ENCODE measurements at places on chromosomes 2 and 18.
A peak's percentile ranks its signal among the peaks of the same experiment; 100 is the strongest.

DNA sequence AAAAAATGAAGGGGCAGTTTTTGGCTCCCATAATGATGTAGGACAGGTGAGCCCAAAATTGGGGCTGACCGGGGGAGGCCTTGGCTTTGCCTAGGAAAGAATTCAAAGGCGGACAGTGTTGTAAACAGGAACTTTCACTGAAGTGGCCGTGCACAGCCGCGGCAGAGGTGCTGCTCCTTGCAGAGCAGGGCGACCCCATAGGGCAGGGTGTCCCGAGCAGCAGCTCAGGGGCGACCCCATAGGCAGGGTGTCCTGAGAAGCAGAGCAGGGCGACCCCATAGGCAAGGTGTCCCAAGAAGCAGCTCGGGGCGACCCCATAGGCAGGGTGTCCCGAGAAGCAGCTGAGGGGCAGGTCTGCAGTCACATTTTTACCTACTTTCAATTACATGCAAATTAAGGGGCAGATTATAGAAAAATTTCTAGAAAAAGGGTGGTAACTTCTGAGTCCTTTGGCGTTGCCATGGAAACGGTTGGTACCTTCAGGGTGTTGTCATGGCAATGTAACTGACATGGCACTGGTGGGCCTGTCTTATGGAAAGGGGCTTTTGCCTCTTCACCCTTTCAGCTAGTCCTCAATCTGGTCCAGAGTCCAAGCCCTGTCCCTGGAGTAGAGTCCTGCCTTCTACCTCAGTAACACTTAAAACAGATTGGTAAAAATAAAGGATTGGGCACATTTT lies 134.5 kb downstream of the FBXO15 start:
- DNase-seq = no peak

DNA sequence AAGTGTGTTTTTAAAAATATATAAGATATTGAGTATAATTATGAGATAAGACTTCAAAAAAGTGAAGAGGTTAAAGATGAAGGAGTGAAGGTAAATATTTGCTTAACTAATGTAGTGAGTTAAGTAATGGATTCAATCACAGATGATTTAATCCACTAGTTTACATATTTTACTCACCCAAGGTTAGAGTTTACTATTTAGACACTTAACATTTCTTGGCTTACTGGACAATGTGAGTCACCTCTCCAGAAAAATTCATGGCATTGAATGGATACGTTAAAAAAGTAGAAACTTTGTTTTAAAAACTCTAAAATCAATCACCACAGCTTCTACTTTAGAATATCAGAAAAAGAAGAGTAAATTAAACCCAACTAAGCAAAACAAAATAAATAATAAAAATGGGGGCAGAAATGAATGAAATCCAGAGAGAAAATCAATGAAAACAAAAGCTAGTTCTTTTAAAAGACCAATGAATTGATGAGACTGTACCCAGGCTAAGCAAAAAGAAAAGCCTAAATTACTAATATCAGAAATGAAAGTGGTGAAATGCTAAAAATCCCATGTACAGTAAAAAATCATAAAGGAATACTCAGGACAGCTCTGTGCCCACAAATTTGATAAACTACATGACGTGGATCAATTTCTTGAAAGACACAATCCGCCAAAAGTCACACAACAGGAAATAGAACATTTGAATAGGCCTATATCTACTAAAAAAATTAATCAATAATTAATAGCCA lies 1.9 kb upstream of the HMSD start:
- no peak for DNase-seq

DNA sequence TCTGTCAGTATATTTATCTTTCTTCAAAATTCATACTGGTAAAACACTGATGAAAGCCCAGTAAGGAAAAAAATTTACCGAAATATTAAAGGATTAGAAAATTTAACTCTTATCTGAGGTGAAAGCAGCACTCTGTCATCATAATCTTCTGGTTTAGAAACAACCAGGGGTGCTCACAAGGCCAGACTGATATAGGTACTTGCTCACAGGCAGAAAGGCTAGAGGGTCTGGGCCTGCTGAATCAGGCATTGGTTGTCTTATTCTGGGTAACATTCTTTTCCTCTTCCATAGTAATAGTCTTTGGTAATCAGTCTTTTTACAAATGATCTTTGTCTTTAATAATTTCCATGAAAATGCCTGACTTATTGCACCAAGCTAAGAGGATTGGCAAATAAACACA lies 221.4 kb upstream of the TFPI start:
- no peak for DNase-seq

DNA sequence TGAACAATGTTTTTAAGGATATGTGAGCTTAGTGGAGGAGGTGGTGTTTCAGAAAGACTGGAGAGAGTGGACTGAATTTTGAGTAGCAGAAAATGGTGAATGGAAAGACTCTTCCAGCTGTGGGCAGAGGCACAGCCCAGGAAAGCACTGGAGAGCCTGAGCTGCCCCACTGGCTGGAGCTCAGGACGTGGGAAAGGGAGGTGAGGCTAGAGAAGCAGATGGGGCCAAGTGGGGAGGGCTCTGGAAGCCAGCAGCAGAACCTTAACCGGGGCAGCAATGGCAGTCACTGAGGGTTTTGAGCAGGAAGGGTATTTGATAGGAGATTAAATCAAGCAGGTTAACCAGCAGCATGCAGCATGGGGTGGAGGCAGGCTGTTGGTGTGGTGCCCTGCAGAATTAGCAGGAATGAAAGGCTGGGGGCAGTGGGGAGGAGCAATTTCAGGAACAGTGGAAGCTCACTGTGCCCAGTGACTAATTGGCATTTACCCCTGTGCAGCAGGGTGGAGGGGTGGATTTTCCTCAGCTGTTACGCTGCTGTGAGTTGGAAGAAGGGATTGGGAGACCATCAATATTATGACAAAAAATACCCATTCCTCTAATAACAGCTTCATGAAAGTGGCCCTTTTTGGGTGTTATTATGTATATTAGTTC lies 136.2 kb downstream of the CERS6 start:
- no peak for DNase-seq

DNA sequence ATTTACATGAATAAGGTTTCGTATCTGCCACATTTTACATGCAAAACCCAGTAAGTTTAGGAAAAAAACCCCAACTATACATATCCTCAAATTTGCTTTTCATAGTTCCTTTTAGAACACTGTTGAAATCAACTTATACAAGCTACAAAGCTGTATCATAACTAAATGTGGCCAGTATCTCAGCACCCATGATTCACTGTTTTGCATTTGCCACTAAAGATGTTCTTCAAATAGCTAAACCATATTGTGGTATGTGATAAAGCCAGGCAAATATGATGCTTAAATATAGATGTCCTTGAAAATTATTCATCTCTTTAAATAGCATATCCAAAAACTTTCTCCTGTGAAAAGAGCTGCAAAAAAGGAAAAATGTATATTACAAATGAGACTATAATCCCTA lies 29.9 kb downstream of the ROCK2 start:
- DNase-seq = no peak

DNA sequence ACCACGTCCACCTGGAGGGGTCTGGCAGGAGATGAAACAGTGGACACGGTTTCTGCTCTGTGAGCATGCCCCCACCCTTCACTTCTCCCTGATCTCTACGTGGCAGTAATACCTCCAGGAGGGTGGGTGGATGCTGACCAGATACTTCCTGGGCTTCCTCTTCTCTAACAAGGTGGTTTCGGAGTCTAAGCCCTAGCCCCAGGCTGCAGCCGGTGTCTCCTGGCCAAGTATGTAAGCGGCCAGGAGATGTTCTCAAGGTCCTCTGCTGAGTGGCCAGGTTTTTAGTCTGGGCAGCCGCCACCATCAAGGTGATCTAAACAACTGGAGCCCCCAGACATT lies 101.8 kb upstream of the ASB18 start:
- no peak for DNase-seq

DNA sequence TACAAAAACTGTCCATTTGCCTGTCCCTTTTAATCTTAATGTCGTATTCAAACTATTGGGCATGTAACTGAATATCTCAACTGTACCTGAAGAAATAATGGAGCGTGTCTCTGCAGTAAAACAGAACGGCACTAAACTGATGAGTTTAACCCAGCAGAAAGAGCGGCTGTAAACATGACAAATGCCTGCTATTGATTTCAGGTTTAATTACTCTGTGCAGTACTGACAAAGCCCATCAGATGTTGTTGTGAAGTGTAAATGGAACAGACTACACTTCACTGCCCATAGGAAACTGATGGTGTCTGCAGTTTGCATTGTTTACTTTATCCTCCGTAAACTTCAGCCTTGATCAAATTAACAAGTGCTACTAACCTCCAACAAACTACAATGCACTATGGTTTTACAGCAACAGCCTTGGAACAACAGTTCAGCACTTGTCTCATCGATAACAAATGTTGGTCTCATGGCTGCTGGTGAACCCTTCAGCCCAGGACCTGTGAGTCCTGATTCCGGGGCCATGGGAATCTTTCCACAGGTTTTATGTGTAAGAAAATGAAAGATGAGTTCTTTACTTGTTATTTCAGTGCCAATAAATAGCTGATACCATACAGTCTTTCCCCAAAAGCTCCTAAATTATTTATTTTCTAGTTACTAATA lies 316.5 kb downstream of the CCDC178 start:
- no peak for DNase-seq

GRCh38 chr2:55490554-55490953 lies 29.0 kb upstream of the CFAP36 start:
- DNase-seq = peak; percentile 23

DNA sequence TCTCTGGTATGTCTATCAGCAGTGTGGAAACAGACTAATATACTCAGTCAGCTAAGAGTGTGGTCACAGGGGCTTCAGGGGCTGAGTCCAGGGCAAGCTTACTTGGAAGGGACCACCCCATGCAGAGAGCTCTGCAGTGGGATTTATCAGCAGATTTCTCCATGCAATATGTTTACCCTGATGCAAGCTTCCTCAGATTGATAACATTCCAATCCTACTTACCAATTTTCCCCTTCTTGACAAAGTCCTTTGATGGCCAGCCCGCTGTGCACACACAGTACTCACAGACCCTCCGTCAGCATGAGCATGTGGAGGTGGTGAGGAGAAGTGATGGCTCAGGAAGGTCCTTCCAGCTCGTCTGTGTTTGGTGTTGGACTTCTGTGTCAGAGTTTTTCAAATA lies 51.8 kb downstream of the SH3RF3 start:
- DNase-seq = no peak

DNA sequence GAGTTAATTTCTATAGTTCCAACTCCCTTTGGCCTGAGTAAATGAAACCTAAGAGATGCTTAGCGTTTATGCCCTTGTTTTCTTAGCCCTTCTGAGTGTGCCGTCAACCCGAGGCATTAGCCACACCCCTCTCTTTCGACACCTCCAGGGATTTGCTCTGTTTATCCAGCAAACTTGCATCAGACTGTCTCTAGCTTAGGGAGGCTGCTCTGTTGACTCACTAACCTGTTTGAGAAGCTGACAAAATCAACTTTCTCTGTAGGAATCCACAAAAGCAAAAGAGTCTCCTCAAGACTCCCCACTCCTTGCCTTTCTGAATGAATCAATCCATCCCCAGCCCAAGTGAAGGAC lies 317.6 kb downstream of the TNS1 start:
- DNase-seq = peak; percentile 36

DNA sequence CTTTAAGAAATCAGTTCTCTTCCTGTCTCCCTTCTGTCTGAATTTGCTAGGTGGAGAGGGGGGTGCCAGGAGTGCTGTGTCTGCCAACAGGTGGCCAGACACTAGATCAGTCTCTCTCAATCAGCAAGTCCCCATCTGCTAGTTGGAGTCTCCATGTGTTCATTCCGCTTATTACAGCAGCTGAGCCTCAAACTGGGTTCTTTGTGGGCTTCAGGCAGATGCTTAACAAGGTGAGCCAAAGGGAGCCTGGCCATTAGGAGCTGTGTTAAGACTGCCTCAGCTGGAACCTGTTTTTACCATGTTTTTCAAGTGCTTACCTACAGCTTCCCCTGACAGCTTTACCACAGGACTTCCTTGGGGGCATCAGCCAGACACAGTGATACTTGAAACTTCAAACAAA lies 401.9 kb downstream of the LRP1B start:
- no peak for DNase-seq

DNA sequence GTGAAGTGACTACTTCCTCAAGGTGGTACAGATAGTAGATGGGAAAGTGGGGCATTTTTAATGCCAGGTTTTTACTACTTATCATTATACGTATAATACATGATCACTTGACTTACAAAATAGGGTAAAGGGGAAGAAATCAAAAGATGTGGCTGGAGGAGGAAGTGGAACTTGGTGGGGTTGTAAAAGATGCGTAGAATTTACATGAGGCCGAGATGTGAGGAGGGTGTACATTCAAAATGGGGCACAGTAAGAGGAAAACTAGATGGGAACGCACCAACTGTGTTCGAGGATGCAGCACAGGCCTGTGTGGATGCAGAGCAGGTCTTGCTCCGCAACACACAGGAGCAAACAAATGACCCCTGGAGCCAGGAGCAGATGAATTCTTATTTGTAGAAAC lies 403.3 kb downstream of the TXNL1 start:
- DNase-seq = no peak

DNA sequence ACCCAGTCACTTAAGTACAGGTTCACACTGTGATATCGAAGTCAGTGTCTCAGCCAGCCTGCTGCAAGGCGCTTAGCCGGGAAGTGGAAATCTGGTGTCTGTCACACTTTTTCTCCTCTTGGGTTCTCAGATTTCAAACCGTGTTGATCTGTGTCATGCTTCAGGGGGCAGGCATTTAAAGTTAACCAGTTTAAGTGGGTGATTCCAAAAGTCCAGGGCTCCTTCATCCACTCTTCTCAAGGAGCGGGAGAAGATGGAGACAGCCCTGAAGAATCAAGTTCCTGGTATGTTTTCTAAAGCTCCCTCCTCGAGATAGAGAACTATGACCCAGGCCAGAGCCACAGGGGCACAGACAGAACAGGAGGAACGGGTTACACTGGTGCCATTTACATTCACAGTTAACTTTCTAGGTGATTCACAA lies 331.7 kb downstream of the GBX2 start:
- DNase-seq = peak; percentile 51

DNA sequence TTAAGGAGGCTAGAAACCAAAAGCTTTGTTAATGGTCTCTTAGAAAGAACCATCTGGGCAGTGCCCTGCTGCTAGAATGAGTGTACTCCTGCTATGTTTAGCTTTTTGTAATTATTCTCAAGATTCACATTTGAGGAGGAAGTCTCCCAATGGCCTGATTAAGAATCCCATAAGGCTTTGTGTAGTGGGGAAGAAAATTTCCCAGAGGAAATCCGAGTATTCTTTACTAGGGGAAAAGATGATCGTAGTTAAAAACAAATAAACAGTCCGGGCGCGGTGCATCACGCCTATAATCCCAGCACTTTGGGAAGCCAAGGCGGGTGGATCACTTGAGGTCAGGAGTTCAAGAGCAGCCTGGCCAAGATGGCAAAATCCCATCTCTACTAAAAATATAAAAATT lies 117.9 kb downstream of the PTRHD1 start:
- DNase-seq = no peak

GRCh38 chr2:1049691-1050090 lies 99.0 kb downstream of the SNTG2 start:
- DNase-seq = no peak

All from iPS-NIHi11 (cell line).